ENCODE measurements at places on chromosomes 5 and 9.
A peak's percentile ranks its signal among the peaks of the same experiment; 100 is the strongest.

DNA sequence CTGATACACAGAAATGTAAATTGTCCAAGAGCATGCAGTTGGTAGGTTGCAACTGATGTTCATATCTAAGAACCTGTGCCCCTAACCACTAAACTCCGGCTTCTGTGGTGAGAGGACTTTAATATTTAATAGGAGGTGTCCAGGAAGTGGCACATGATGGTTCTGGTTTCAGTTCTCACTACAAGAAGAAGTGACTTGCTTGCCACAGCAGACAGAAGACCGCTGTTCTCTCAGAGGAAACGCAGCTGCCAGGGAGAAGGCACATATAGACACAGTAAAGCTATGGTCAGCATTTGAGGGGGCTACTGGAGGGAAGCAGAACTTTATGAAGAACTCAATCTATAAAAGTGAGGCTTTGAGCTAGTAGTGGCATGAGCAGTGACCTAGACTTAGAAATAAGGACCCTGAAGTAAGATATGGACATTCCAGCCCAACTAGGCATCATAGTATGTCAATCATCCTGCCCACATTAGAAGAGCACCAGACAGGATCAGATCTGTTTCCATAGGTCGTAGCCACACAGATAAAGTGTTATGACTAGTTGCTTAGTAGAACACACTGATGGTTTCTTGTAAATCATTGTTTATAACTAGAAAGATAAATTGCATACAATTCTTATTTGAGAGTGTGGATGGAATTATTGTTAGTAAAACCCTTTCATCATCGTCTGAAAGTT lies 36.4 kb upstream of the DAB2 start:
- DNase-seq, result no peak

GRCh38 chr5:67222243-67223025 lies 25.8 kb upstream of the CD180 start:
- DNase-seq, result no peak

DNA sequence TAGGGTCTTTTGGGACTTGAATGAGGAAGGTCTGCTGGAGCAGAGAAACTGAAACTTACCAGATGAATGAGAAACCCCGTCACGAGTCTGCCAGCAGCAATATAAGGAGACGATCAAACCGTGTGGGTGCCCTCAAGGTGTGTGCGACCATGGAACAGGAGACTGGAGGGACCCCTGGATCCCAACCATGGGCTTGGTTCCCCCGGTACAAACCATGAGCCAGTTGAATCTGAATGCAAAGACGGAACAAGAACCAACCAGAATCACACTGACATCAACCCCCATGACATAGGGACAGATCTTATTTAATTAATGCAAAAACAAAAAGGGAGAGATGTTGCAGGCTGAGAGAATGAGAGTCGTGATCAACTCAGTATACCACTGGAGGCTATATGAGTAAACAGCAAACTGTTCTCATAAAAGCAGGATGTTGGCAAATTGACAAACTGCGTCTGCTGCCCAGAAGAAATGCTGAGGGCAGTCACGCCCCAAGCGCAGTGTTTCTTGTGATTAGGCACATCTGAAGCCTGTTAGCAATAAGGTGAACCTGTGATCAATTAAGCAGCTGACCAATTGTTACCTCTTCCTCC lies 475.5 kb upstream of the ACO1 start:
- DNase-seq, result no peak

- DNase-seq, result no peak
These were observed 9.2 kb upstream of the GLE1 start for GRCh38 chr9:128495296-128495695.

DNA sequence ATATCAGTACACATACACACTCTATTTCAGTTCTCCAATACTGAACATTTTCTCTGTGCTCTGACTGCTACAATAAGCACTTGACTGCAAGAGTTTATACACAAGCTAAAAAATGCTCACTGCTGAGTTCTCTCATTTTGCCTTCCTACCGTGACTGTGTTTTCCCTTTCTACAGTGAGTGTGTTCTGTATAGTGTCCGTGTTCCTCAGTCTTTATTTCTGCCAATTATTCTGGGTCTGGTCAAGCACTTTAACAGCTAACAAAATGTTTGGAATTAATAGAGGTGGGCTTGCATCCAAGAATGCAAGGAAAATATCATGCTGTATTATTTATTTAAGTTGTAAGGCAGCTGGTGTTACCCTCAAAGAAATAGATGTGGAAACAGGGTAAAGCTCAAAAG lies 217.0 kb upstream of the NREP start:
- no peak for DNase-seq

- no peak for DNase-seq
These were observed 27.7 kb downstream of the YIPF5 start for GRCh38 chr5:144142824-144143162.

- DNase-seq, result no peak
These were observed 8.9 kb downstream of the PLPPR1 start for GRCh38 chr9:101037430-101037829.

- no peak for DNase-seq
These were observed 54.2 kb downstream of the ELAVL2 start for GRCh38 chr9:23771746-23772384.

GRCh38 chr9:18638371-18639249 lies 164.7 kb downstream of the ADAMTSL1 start:
- DNase-seq, result peak; percentile 74

DNA sequence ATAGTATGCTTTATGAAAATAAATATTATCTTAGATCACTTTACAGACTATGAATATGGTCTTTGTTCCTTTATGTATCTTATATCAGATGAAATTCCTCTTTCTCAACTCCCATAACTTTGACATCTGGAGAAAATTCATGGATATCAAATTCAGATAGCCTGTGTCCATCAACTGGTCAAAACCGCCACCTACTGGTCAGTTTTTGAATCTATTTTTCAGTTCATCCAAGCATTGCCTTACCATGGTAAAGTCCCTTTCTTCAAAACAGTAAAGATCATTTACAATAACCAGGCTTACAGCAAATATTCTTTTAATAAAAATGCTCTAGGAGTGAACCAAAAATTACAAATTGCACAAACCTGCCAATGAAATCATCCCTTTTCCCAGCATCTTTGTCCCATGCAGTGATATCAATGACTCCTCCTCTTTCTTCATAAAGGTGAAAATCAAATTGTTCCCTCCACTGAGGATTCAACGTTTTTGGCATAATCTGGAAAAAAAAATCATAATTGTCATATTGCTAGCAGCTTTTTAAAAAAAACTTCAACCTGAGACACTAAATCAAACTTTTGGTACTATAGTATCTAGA lies 290.5 kb downstream of the SLF1 start:
- DNase-seq, result peak; percentile 56

GRCh38 chr5:39578887-39579497 lies 154.2 kb upstream of the DAB2 start:
- DNase-seq, result peak; percentile 28

DNA sequence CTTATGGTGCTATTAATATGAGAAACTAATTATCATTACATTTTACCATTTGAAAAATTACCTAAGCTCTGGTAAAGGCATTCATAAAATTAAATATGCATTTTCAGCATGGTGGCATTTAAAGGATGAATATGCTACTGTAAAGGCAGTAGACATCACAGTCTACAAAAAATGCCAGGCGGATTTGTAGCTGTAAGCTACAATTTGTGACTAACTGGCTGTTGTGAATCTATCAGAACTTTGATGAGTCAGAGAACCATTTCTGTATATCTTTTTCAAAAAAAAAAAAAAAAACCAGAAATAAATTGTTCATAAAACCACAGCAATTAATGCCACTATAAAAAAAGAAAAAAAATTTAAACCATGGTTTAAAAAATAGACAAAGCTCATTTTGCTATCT lies 186.3 kb downstream of the NFIB start:
- peak; percentile 71 for DNase-seq

- no peak for DNase-seq
These were observed 60.1 kb downstream of the SEMA4D start for GRCh38 chr9:89437772-89438171.

- peak; percentile 16 for DNase-seq
These were observed at the start of gene PANK3 for GRCh38 chr5:168578538-168579487. Gene PANK3 (minus strand): TSS chr5:168579368. CDS start chr5:168579283, 85 bp downstream.

GRCh38 chr9:135813671-135814290 lies 93.6 kb downstream of the CAMSAP1 start:
- no peak for DNase-seq

DNA sequence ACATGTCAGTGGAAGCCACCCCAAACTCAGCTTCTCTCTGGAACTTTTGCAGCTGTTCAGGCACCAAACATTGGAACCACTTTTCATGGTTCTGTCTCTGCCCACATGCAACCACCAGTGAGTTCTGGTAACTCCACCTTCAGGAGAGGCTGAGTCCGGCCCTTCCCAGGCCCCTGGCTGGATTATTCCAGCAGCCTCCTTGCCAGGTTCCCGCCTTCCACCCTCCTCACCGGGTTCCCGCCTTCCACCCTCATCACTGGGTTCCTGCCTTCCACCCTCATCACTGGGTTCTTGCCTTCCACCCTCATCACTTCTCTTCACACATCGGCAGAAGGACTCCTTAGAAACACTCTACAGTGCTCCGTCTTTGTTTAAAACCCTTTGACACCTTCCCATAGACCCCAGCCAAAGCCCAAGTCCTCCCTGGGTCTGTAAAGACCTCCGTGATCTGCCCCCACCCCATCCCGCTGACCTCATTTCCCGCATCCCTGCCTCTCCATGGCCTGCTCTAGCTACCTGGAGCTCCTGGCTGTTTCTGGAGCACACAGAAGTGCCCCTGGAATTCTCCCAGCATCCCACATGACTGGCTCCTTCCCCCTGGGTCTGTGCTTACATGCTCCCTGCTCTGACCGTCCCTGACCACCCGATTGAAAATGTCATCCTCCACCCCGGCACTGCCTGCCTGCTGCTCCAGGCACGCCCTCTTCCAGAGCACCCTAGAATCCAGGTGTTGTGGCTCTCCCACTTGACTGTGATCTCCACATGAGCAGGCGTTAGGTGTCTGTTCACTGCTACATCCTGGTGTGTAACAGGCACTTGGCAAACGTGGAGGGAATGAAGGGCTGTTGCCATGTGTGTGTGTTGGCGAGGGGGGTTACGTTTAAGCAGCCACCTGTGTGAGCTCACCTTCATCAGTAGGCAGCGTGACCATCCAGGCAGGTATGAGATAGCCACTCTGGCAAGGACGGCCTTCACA lies 17.7 kb downstream of the ROPN1L start:
- DNase-seq, result no peak

DNA sequence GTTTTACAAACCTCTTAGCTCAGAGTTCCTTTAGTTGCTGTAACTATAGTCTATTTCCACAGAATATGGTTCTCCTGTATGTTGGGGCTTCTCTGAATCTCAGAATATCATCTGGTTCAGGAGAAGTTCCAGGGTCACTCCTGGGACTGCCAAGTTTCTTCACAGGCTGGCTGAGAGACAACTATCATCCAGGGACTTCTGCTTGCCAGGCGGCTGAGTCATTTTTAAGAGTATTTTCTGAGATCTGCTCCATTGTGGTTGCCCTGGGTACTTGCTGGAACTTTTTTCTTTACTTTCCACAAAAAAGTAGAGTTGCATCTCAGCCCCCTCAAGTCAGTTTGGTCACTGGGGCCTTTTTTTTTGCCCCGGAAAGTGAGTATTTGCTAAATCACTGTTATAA lies 566.5 kb downstream of the LRRC70 start:
- DNase-seq, result no peak

GRCh38 chr5:97534166-97534565 lies 351.1 kb upstream of the RIOK2 start:
- peak; percentile 96 for DNase-seq

- DNase-seq, result peak; percentile 98
These were observed 27.5 kb downstream of the B4GALT1 start for GRCh38 chr9:33139421-33140228.

DNA sequence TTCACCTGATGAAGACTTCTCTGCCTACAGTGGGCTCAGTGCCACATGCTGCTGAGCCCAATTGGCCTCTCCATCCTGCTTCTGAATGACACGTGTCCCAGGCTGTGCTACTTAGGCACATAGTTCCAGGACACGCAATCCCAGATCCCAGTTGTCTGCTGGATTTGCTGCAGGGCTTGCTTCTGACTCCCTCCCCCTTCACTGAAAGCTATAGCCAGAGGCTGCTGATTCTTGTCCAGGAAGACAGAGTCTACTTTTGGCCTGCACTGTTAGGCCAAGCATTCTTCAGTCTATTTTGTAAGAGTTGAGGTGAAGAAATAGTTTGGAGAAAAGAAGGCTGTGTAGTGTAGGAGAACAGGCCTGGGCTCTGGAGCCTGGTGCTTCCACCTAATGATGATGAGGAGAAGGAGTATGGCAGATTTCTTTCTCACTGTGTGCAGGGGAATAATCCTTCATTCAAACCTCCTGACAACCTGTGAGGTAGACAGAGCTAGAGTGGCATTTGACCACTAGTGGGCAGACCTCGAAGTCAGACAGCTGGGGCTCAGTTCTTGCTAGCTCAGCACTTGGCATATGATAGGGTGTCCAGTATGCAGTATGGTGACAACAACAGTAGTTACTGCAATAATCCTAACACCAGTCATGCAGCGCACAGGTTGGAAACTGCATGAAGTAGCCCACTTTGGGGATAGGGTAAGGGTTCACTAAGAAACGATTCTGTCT lies 19.5 kb upstream of the ASPN start:
- DNase-seq, result peak; percentile 53

DNA sequence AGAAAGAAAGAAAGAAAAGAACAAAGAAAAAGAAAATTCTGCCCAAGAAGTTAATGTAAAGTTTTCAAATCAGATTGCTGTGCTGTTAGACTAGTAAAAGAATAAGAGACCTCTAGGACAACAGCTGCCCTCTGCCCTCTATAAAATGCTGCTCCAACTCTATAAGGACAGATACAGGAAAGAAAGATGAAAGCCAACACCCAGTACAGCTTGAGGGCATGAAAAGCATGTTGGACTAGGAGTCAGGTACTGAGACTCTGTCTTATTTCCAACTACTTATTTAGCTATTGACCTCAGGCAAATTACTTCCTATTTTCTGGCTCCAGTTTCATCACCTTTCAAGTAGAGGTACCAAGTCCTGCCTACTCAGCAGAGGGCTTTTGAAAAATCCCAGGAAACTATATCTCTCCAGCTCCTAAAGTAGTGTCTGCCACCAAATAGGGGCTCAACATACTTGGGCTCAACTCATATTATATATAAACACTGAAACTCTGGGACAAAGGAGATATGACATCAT lies 5.7 kb downstream of the HBEGF start:
- no peak for DNase-seq

DNA sequence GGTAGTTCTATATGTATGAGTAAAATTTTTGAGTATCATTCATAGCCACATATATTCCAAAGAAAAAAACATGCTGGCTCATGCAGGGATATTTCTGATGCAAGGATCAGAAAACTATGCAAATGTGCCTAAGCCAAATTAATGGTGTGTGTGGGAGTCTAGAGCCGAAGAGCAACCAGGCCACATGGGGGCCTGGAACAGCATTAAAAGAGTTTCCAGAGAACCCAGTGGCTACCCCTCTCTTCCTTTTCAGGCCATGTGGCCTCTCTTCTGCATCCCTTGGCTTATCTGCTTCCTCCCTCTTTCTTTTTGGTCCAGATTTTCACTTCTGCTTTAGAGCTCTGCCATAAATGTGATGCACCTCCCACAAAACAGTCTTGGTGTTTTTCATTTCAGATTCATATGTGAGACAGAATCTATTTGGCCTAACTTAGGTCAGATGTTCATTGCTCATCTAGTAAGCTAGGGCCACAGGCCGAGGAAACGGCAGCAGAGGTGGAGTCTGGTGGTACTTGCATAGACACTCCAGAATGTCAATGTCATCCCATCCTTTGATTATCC lies 300.0 kb downstream of the SH3GL2 start:
- DNase-seq, result no peak

All from iris pigment epithelial cell (primary cell).